ENCODE measurements at places on chromosomes 3 and 15. TPM values are rescaled to one million over a fixed set of nuclear protein-coding genes. Genes with fewer than 3 reads are reported as not detected.

GRCh38 chr3:148856384-148856783, 8.7 kb upstream of the CPA3 start:
- no peaks in the 10 kb centered on the region for H3K4me1 ChIP-seq
- no peaks in the 10 kb centered on the region for H3K36me3 ChIP-seq
- peak; percentile 59 for DNase-seq
- no peak overlapping the region for H3K27ac ChIP-seq

- H3K36me3 ChIP-seq, result no peaks in the 10 kb centered on the region
- H3K4me1 ChIP-seq, result no peaks in the 10 kb centered on the region
- H3K27ac ChIP-seq, result no peak overlapping the region
Measured at GRCh38 chr3:128706086-128706615, 19.8 kb upstream of the RAB7A start.

Gene KBTBD8
- 0.55 TPM for total RNA-seq

Gene ANKUB1
- total RNA-seq, result not detected

Data from sigmoid colon (tissue), 7 donors.